ENCODE measurements at places on chromosomes 3 and 15.

GRCh38 chr3:153172796-153173757 is 11.1 kb downstream of the RAP2B start:
- DNase-seq: no peak

DNA sequence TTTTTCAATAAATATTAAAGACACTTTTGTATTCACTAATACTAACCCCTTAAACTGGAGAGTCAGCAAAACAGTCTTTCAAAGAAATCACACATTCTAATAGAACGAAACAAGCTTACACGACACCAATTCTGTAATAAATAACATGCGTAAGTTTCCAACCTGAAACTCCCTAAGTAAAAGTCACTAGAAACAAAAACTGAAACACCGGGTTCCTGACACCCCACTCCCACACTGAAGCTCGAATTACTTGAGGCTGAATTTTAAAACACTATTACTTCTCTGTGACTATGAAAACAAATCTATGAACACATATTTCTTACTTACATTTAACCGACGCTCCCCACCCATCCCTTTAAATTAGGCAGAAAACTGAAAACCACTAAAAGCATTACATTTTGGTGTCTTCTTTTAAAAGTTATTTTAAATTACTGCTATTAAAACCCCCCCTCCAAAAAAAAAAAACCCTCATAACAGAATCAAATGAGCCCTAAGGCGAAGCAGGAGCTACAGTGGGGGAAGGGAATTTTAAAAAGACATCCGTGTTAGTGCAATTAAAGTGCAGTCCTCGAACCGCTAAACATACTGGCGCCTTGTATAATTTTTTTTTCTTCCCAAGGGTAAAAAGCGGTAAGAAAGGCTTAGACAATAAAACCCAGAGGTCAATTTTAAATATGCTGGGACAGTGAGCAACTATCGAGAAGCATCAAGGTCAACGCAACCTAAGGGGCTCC is 878 bp downstream of the SPPL2A start:
- DNase-seq: no peak

- DNase-seq: no peak
Observed at GRCh38 chr15:74504418-74504817, 36.6 kb upstream of the ARID3B start.

GRCh38 chr3:7744850-7745249 is 756.8 kb upstream of the LMCD1 start:
- DNase-seq: no peak

- DNase-seq: no peak
Observed at GRCh38 chr3:157639756-157640426, 136.7 kb upstream of the VEPH1 start.

GRCh38 chr3:10329495-10330015 is 8.6 kb upstream of the SEC13 start:
- DNase-seq: no peak

- no peak for DNase-seq
Observed at GRCh38 chr15:64987136-64987535, 2.6 kb downstream of the SPG21 start.

DNA sequence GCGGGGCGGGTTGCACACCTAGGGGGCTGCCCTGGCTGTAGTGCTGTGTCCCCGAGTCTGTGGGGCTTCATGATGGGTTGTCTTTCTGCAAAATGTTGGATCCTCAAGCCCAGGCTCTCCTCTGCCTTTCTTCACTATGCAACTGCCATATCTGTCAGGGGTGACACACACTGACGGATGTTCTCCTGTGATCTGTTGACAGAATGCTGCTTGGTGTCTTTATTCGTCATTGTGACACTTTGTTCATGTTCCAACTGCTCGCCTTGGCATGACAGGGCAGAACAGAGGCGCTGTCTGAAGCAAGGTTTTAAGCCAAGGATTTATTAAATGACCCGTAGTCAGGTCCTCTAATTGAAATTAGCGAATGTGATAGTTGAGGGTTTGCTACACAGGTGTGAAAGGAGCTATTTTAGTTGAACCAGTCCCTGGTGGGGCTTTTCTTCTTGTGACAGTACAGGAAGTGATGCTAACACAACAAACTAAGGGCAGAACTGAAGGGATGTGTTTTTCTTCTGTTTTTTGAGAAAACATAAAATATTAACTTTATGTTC is 173.4 kb downstream of the MCTP2 start:
- DNase-seq: no peak

- DNase-seq: no peak
Observed at GRCh38 chr3:139737682-139738361, 60.0 kb upstream of the NMNAT3 start.

- no peak for DNase-seq
Observed at GRCh38 chr15:75696854-75697259, 15.8 kb downstream of the CSPG4 start.

DNA sequence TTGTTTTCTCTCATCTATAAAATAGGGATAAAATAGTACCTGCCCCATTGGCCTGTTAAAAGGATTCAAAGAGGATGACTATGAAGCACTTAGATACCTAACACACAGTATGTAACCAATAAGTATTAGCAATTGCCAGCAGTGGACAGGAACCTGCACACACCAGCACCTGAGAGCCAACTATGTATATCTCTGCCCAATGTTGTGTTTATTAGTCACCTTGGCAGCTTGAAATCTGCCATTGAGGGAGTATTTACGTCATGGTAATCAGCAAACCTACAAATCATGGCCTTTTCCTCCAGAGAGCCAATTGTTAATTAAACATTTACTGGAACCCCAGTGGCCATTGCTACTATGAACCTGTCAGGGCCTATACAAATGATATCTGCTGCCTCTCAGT is 13.8 kb downstream of the LARS2 start:
- no peak for DNase-seq

- no peak for DNase-seq
Observed at GRCh38 chr3:28502397-28502937, 153.8 kb upstream of the AZI2 start.

GRCh38 chr15:34927726-34928125 is 41.8 kb downstream of the AQR start:
- DNase-seq: no peak

DNA sequence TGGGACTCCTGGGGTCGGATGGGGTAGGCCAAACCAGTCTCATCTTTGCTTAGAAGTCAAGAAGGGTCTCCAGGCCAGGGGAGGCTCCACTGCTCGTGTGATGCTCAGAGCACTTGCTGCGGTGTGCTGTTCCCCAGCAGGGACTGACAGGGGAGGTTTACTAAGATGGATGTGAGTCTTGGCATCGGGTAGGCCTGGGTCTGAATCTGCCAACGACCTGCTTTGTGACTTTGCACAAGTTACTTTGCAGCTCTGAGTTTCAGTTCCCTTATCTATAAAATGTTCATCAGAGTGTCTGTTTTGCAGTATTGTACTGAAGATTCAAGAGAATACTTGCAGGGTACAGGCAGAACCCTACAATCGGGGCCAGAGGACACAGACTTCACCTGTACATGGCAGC is 17.3 kb upstream of the CDCP1 start:
- no peak for DNase-seq

GRCh38 chr3:4467522-4467867 is 426 bp upstream of the SUMF1 start:
- DNase-seq: no peak

DNA sequence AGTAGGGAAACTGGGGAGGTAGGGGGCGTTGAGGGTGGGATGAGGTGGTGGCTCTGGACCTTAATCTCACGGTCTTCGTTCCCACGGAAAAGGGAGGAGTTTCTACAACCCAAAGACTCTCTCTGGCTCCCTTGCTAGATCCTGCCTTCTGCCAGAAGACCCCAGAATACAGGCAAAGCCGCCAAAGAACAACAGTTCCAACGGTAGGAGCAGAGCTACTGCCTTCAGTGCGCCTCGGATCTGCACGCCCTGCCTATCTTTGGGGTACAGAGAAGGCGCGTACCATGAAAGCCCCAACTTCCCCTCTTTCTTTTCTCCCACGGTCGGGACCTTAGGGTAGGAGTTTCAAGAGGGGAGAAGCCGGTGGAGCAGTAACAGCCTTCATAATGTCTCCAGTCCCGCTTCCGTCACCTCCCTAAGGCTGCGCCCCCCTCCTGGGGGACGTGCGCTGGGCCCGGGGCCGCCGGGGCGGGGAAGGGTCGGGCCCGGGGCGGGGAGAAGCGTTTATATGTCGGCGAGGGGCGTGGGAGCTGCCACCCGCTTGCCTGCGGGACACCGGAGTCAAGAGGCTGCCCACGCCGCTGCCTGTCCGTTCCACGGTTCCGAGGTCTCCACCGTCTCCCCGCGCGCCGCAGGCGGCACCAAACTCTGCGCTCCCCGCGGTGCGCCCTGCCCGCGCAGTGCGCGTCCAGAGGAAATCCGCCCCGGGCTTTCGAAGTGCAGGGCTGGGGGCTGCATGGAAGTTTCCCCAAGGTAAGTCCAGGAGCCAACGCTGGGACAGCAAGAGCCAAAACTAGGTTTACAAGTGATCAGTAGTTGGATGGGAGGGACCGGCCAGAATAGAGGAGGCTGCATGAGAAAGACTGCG is at the start of gene COL6A6:
TSS of gene COL6A6 (plus strand) at position 533 of the 868 bp plus-strand sequence. CDS start 43,188 bp downstream, outside the sequence.
- DNase-seq: no peak

DNA sequence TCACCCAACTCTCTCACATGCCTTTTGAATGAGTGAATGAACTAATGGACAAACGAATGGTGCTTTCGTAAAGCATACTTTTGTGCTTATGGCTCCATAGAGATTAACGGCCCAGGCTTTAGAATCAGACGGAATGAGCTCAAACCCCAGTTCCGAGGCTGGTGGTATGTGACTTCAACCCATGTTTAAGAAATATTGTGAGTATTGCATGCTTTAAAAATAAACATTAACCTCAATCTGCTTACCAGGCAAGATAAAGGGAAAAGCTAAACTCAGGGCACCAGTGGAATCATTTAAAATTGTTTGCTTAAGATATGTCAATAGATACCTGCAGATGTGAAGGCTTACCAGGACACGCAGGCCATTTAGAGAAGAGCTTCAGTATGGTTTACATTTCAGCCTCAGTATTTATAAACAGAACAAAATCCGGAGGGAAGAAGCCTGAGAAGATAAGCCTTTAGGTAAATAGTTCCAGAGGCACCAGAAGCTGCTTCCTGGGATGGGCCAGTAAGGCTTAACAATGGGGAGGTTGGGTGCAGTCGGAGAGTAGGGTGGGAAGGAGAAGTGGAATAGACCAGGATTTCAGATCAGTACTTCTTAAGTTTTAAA is 186.4 kb downstream of the ADAMTS9 start:
- DNase-seq: no peak

GRCh38 chr15:81183439-81183775 is 13.3 kb upstream of the IL16 start:
- DNase-seq: no peak

GRCh38 chr3:195041871-195042742 is 228.9 kb downstream of the XXYLT1 start:
- DNase-seq: no peak

- DNase-seq: no peak
Observed at GRCh38 chr3:49793486-49794085, 6.1 kb downstream of the CDHR4 start.

DNA sequence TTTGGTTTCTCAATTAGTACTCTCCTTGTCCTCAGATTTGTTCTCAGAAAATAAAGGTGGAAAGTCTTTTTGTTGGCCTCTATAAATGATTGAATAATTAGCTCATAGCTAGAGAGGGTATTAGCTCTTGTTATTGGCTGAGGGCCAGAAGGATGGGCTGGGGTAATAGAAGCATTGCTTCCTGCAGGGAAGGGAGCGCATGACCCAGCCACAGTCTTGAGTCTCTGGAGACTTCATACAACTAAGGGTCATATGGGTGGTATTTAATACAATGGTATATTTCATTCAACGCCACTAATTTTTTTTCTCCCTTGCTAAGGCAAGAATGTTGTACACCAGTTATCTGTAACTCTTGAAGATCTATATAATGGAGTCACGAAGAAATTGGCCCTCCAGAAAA is 8.4 kb downstream of the DNAJA4 start:
- no peak for DNase-seq

DNA sequence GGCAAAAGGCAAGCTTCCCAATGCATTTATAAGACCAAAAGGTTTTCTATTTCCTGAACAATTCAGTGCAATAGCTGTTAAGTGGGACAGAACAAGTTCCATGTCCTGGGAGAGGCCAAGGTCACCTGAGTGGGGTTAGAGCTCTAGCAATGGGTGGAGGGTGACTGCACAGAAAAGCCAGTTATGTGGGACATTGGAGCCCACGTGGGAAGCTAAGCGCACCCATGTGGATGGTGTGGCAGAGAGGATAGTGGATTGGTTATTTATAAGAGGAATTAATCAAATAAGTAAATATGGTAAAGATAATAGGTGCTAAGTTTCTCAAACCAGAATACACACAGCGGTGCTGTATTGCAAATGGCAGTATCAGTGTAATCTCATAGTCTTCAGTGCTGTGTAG is 6.3 kb downstream of the NSMCE3 start:
- DNase-seq: no peak

- DNase-seq: no peak
Observed at GRCh38 chr3:119245778-119246177, 5.1 kb upstream of the B4GALT4 start.

DNA sequence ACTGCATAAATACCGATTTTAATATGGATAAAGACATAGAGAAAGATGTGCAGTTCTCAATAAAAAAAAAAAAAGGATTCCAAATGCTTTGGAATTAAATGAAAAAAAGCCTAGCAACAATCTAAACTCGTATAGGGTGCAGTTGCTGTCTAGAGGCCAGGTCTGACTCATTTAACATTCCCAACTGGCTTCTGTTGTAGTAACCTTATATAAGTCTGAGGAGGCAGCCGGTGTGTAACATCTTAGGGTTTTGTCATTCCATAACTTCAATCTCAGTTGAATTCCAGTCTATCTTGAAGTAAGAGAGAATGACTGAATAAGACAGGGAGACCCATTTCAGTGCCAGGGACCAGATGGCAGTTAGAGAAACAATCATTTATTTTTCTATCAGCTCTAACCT is 6.5 kb downstream of the PDCD10 start:
- DNase-seq: no peak

DNA sequence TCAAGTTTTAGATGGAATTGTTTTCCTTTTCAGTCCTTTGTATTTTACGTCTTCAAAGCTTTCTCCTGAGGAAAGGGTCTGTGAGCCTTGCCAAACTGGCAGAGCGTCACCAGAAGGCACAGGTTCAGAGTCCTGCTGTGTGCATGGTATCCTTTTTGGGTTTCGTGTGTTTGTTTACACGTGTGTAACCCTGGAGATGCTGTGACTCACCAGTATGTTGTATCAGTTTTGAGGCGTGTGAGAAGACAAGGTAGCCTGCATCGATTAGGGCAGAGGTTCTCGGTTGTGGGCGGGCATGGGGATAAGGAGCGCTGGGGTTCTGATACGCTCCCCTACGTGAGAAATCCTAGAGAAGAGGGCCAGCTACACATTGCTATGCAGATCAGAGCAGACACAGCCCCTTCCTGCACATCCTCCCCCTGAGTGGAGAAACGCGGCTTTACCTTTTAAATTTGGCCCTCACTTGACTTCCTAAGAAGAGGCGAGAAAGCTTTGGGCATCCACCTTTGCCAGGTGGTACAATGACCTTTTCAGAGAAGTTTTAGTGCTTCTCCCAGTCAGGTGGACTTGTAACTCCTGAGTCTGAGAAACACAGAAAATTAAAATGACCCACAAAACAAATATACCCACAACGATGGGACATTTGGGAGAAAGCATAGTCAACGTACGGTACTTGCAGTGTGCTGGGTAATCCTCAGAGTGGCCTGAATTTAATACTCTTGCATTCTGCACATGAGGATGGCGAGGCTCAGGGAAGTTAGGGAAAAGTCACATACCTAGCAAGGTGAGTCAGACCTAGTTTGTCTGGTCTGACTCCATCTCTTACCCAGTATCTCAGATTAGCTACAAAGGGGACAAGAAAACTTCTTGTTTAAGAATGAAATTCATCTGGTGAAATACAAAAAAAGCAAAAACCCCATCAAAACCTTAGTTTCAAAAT is 38.1 kb downstream of the TRAK1 start:
- no peak for DNase-seq
